Cerebellum (tissue), 4 donors: ENCODE measurements at places on chromosomes 16 and 17. TPM values are rescaled to one million over a fixed set of nuclear protein-coding genes. Genes with fewer than 3 reads are reported as not detected.

The SRCAP gene
- 33.2 TPM for total RNA-seq

The ABCC6 gene
- total RNA-seq: 0.18 TPM

The AOC2 gene
- total RNA-seq: 1.9 TPM

The TNFSF12 gene
- 1.00 TPM for total RNA-seq

DNA sequence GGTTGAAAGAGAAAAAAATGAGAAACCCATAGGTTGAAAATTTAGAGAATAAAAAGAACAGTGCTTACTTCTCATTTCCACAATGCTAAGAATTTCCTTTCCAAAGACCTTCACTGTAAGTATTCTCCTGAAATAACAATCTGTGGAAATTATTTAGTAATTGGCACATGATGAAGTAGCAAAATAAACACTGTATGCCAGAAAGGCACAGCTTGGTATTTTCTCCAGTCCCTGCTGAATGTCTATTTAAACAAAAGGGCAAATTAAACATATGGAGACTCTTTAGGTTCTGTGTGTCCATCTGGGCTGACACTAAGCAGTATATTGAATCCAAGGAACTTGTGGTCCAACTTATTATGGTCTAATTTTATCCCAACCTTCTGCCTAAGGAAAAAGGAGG, 46.1 kb downstream of the CHCT1 start:
- DNase-seq: peak; percentile 46

DNA sequence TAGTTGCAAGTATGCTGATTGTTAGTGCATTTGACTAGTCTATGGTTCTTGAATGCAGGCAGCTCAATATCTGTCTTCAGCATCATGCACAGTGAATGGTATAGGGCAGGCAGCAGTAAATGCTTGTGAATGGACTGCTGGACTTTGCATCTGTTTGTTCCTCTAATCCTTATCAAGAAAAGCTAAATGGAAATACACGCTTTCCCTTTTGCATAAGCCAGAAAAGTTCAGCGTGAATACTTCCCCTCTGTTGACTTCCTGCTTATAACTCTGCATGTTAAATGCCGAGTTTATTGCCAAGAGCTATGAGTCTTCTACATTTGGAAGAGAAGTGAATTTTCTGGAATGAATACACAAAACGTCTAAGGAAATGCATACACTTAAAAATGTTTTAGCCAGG, 127.9 kb upstream of the CPHXL start:
- DNase-seq: no peak

GRCh38 chr16:15988268-15989013, 39.0 kb downstream of the ABCC1 start:
- no peak for DNase-seq

DNA sequence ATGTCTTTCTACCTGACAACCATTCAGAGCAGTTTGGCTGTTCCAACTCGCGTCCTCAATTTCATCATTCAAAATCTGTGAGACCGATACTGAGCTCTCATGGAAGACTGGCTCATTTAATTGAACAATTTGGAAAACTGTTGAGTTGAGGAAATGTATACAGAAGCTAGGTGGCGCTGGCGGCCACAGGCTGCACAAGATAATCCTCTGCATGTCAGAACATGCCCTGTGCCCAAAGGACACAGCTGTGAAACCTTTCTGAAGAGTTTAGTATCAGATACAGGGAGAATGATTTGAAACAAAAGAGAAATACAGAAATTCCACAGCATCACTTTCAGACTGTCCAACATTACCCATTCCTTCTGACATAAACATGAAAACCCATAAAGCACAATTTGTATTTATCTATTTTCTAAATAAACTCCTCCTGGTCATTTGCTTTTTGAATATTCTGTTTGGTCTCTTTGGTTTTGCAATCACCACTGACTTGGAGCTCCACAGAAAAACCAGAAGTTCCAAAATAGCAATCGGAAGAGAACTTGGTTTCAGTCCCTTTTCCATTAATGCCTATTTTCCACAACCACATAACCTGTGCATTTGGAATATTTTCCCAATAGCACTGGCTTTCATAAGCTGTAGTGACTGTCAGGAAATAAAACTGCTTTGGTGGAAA, 192.8 kb downstream of the MAP2K6 start:
- peak; percentile 23 for DNase-seq

DNA sequence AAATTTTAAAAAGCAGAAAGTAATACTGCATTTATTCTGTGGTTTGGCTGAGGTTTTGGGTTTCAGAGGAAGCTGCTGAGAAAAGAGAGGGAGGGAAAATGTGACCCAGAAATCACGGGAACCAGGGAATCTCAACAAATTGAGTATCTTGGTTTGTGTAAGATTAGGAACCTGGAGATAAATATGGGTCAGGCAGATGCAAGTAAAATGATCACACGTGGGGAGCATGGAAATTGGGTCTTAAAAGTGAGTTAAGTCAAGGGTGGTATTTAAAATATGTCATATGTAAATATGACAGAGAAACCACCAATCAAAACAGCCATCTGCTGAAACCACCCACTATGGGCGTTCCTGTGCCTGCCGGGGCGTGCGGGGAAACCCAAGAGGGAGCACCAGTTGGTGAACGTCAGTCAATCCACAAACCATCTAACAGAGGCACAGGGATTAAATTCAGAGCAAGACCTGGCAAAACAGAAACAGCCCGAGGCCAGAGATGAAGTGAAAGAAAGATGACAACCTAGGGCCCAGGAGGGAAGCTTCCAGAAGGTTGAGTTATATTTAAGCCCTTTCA, 33.4 kb downstream of the CDH13 start:
- DNase-seq: no peak

DNA sequence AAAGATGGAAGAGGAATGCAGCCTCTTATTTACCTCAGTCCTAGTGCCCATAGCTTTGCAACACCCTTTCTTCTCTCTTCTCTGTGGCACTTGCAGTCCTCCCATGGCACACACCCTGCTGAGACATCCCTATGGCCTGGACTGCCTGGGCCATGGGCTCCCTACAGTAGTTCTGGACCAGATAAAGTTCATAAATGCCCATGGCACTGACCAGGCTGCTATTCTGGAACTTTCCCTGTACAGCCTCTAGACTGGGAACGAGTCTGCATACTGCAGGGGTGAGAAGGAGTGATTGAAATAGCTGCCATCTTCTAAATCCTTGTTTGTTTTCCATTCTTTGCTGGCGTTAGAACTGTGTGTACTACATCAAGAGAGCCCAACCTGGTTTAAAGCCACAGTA, 24.5 kb upstream of the ADAM11 start:
- no peak for DNase-seq

The GRAPL gene
- total RNA-seq: 1.3 TPM

The KRT9 gene
- total RNA-seq: not detected

DNA sequence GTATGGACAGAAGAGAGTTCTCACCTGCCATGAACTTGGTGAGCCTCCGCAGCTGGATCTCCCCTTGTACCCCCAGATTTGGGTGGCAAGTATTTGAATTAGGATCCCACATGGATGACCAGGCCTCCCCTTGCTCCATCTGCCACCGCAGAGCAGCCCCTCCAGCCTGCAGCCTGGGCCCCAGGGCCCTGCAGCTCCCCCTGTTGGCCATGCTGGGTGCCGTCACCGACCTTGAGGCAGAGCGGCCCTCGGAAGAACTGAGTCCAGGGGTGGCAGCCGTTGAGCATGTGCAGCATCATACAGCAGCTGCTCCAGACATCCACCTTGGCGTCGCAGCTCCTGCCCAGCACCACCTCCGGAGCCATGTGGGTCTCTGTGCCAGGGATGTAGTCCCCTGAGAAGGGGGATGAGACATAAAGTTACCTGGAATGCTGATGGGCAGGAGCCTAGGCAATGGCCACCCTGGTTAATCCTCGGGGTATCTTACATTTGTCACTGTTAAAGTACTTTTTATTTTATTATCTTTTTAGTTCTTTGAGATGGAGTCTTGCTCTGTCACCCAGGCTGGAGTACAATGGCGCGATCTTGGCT, 9.0 kb upstream of the SPATA32 start:
- no peak for DNase-seq

DNA sequence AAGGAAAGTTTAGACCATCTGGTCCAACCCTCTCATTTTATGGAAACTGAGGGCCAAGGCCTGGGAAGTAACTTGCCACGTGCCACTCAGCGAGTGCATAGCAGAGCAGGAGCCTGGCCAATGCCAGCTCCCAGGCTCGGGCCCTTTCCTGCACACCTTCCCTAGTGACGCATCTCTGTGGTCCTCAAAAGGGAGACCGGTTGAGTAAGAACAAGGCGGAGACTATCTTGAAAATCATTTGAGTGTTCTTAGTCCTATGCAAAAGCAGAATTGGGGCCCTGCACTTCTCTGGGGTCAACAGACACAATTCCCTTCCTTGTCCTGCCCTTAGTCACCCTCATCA, 2.8 kb downstream of the CCL4 start:
- DNase-seq: no peak

- peak; percentile 39 for DNase-seq
Measured at GRCh38 chr17:4582691-4583090, 1.6 kb upstream of the SMTNL2 start.

The TCAP gene
- 1.7 TPM for total RNA-seq

The ANKFN1 gene
- 19.1 TPM for total RNA-seq

GRCh38 chr16:66569827-66570405, 3.7 kb downstream of the CMTM1 start:
- no peak for DNase-seq

- no peak for DNase-seq
Measured at GRCh38 chr16:909281-910000, 61.3 kb downstream of the LMF1 start.

- DNase-seq: no peak
Measured at GRCh38 chr17:49588726-49589576, 13.3 kb downstream of the NXPH3 start.

The FBXO39 gene
- not detected for total RNA-seq

The ATF7IP2 gene
- 14.6 TPM for total RNA-seq

DNA sequence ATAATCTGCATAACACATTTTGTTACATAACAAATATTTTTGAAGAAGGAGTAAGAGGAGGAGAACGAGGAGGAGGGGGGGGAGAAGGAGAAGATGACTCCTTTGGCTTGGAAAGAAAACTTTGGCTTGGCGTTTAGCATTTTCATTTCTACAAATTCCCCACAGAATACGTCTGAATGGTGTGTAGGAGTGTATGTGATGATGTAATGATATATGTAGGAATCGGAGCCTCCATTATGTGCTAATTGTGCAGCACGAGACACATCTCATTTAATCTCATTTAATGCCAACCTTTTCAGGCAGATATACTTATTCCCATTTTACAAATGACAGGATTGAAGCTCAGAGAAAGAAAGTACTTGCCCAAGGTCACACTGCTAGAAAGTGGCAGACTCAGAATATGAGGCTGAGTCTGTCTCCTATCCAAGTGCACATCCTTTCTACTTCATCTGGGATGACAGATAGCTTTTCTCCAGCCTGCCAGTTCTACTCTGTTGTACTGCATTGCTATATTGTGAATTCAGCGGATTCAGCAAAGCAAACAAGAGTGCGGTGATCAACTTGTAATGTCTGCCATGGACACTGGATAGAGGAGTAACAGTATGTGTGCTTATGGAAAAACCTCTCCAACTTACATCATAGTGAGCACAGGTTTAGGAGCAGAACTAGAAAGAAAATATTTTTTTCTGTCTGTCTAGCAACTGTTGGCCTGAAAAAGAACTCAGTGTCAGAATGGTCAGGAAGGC, 10.4 kb upstream of the SLC47A2 start:
- DNase-seq: no peak

DNA sequence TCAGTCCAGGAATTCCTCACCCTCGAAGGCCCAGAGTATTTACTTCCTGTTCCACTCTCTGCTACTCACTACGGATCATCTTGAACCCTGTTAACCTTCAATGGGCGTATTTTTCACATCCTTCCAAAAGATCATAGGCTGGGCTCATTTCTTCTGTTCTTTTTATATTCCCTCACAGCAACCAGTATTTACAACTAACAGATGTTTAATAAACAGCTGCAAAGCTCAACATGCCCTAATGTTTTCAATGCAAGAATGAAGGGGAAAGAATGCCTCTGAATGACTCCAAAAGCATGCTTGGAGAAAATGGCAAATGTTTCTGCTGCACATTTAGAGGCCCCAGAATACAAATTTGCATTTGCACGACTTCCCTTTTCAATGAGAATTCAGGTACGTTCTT, 174.9 kb downstream of the ZFHX3 start:
- DNase-seq: no peak

- DNase-seq: no peak
Measured at GRCh38 chr16:68289621-68290329, 21.0 kb downstream of the SLC7A6OS start.

DNA sequence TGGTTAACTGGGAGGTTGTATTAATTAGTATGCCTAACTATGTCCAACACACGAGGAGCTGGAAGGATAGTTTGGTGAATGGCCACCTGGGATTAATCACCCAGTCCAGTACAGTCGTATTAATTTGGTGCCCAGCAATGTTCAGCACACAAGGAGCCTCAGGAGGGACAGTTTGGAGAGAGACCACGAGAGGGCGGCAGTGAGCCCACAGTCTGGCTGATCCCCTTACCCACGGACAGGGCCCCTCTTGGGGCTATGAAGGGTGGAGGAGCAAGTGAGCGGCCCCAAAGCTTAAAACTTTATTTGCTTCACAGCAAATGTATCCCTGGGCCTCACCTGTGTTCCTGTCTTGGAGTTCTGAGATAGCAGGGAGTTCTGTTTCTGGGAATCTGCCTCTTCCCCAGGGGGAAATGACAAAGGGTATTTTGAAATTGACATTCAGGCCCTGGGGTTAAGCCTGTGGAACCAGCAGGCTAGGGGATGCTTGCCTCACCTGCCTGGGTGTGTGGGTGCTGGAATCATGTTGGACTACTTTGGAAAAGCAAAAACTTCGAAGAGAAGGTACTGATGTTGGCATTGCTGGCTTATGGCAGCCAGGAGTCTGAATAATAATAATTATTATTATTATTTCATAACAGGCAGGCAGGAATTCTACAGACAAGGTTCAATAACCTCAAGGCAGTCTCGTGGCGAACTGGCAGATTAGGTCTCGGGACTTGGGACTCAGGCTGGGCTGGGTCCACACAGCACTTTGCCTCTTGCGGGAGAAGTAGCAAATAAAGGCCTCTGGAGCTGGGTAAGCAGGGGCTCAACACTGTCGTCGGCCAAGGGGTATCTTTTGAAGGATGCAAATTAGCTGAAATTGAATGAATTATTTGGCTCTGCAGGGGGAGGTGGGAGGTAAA, 227.6 kb upstream of the ASIC2 start:
- peak; percentile 23 for DNase-seq

- DNase-seq: no peak
Measured at GRCh38 chr17:80963812-80964543, 27.7 kb upstream of the CHMP6 start.

- peak; percentile 41 for DNase-seq
Measured at GRCh38 chr16:56337131-56337857, 88.1 kb downstream of the AMFR start.

DNA sequence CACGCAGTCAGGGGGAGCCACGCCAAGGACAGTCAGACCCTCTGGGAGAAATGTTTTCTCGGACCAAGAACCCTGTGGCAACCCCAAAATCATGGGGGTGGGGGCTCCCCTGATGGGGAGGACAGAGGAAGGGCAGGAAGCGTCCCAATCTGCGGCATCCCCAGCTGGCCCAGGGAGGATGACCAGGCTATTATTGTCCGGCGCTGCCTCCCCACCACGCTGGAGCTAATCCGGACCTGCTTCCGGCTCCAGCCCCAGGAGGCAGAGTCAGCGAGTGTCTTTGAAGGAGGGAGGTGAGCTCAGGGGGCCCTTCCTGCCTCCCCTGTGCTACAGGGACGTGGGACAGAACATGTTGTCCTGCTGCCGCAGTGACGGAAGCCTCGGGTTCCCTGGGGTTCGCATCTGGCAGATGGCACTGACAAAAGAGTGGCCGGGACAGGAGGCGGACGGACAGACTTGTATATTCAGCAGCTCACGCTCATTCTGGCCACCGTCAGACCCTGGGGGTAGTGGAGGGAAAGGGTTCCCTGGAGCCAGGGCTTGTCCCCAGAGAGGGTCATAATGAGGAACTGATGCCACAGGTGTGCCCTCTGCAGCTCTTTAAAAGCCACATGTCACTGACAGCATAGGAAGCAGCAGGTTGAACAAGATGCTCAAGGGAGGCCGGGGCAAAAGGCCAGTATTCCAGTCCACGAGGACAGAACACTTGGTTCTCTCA, 54.3 kb upstream of the CDC42EP4 start:
- DNase-seq: peak; percentile 32
